ENCODE measurements at places on chromosomes 11 and 22.

- DNase-seq: no peak
Observed at GRCh38 chr11:12110714-12111548, 541 bp downstream of the MICAL2 start.

- no peak for DNase-seq
Observed at GRCh38 chr22:26672060-26672471, 14.7 kb downstream of the MIAT start.

- DNase-seq: peak; percentile 12
Observed at GRCh38 chr11:126891556-126892217, 108.9 kb downstream of the KIRREL3 start.

DNA sequence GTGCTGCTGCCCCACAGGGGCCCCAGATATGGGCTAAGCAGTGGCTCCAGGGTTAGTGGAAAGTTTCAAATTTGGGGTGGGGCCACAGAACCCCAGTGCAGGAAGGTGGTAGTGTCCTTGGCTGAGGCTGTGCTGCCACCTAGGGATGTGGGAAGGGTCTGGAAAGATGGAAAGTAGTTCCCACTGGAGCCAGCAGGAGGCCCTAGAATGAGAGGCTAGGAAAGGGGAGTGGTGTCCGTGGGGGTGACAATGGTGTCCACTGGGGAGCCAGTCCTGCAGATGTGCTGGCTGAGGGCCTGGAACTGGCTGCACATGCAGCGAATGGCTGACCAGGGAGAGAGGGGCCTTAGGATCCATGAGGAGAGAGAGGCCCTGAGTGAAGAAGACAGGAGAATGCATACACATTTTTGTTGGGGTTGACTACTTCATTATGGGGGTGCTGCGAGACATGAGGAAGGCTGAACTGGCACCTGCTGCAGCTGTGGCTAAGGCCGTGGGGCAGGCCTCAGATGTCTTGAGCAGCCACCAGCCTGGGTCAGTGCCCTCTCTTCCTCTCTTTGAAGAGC is 21.1 kb downstream of the RFPL3 start:
- no peak for DNase-seq

DNA sequence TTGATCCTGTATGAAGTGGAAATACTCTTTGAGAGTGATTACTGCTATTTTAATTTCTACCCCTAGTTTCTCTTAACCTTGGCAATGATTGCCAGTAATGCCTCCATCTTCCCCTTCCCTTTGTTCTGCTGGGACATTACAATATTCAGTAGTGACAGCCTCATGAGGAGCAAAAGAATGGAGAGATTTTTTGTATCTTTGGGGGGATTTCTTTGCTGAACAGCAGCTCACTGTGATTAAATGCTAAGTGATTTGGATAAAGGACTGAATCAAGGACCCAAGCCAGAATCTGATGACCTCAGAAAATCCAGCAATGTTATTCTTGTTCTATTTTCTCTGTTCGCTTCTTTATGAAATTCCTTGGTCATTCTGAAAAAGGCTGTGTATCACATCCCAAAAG is 7.0 kb upstream of the SLC1A2 start:
- no peak for DNase-seq

GRCh38 chr11:66084821-66085475 is 14.9 kb downstream of the PACS1 start:
- DNase-seq: no peak

GRCh38 chr11:120168960-120169681 is 31.2 kb upstream of the TRIM29 start:
- peak; percentile 51 for DNase-seq

- DNase-seq: no peak
Observed at GRCh38 chr11:69539416-69540117, 58.1 kb downstream of the LINC01488 start.

DNA sequence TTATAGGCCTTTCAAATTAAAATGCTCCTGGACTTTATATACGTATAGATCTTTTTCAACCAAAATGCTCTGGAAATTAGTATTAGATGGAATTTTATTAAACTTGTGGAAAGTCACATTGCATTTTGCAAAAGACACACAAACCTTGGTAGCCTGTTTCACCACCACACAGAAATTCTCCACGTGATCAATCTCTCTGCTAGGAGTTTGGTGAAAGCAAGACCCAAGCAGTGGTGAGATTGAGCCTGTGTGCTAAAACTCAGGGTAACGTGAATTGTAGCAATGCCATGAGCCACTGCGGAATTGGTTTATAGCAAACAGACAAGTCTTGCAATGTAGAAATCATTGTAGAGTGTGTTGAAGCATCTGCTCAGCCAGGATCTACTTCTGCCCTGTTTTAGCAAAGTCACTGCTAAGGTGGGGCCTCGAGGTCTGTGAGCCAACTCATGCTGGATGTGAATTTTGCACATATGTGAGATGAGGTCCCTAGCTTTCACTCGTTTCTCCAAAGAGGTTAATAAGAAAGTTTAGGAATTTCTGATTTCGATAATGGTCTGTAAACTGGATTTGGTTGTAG is 184.8 kb downstream of the DBX1 start:
- DNase-seq: no peak

DNA sequence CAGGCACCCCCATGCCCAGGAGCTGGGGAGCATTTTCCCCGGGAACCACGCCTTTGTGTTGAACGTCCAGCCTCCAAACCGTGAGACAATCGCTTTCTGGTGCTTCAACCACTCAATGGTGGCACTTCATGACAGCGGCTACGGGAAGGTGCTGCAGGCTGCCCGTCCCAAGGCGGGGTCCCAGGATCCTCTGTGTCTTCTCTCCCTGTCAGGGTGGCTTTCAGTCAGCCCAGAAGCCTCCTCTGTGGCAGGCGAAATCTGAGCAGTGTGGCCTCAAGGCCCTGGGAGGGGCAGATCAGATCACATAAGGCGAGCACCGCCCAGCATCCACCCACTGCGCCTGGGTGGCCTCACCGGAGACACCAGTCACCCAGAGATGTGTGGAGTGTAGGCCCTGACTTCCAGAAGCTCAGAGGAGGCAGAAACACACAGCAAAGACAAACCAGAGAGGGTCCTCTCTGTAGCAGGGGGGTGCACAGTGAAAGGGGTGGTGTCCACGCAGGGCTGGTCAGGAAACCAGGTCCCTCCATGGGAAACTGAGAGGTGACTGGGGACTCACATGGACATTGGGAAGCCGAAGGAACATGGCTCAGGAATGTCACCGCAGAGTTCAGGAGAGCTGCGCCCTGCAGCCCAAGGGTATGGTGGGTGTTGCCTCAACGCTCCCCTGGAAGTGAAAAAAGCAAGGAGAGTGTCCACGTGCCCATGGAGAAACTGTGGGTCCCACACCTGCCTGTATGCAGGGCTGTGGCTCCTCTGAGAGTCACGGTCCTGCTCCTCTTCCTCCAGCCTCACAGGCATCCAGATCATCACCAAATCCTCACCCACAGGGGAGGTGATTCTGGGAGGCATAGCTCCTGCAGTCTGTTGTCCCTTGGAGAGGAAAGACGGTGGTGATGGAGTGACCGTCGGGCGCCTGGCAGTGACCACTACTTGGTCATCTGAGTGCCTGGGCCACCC is 1420.7 kb downstream of the TBC1D22A start:
- DNase-seq: no peak

DNA sequence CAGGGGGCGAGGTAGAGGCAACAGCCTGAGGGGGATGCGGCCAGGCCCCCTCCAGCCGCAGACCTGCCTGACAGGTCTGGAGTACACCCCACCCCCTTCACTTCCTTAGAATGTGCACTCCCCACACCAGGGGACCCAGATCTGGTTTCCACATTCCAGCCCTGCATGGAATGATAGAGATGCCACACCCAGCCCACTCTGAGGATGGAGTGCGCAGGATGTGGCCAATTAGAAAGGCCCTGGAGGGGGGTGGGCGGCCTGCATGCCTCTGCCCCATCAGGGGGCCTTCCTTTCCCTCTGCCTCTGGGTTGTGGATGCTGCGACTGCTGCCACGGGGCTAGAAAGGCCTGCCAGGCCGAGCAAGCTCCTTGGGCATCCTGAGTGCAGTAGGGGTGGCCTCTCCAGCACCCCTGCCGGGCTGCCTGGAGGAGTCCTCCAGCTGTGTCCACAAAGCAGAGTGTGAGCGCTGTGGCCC is 28.2 kb upstream of the MGAT3 start:
- peak; percentile 8 for DNase-seq

- no peak for DNase-seq
Observed at GRCh38 chr11:36452961-36453360, 57.1 kb downstream of the TRAF6 start.

- peak; percentile 88 for DNase-seq
Observed at GRCh38 chr11:12287374-12288211, 89.8 kb upstream of the PARVA start.

- no peak for DNase-seq
Observed at GRCh38 chr11:60362241-60362640, 16.1 kb upstream of the MS4A7 start.

- DNase-seq: peak; percentile 71
Observed at GRCh38 chr11:12214751-12215150, 104.4 kb downstream of the MICAL2 start.

GRCh38 chr11:29368126-29368525 is 648.7 kb downstream of the KCNA4 start:
- DNase-seq: no peak

DNA sequence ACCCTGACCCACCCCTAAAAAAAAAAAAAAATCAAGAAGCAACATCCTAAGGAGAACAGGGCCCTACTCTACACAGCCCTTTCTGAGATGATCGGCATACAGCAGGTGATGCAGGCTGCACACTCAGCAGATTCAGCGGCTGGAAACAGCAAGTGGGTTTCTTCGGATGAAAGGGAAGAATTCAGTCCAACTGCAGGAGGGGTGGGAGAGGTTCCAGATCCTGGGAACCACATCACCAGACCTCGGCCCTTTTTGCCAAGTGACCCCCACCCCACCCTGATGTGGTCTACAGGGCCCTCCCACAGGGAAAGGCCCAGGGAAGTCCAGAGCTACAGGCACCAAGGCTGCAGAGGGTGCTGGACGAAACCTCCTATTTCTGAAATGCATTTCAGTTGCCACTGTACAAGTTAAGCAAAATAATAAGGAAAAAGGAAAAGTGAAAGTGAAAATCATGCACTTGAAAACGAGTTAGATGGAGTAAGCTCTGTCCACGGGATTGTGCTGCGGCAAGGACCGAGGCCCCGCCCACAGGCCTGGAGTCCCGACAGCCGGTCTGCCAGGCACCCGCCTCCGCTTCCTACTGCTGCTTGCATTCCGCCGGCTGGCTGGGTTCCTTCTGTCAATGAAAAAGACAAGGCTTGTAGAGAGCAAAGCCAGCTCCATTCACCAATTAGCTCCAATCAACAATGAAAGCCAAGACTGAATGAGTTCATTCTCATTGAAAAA is 16.0 kb upstream of the PHLDA2 start:
- peak; percentile 70 for DNase-seq

- DNase-seq: no peak
Observed at GRCh38 chr11:134385774-134386565, 26.1 kb downstream of the B3GAT1 start.

GRCh38 chr11:124760205-124760652 is 1.9 kb downstream of the ESAM start:
- DNase-seq: no peak

DNA sequence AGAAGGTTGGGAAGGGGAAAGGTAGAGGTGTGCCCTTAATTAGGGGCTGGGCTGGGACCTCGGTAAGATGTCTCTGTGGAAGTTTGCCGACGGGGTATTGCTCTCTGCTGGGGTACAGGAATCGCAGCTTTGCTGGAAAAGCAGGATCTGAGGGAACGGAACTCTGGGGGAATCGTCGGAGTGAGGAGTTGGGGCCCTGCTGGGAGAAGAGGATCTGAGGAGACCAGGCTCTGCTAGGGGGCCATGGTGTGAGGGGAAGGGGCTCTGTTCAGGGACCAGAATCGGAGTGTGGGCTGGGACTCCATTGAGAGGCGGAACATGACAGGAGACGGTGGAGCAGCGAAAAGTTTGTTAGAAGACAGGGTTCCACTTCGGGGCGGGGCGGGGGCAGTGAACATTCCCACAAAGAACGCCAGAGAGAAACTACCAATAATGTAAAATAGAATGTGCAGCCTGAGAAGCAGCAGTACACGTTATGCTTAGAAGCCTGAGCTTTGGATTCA is 456 bp downstream of the AAMDC start:
- DNase-seq: no peak

DNA sequence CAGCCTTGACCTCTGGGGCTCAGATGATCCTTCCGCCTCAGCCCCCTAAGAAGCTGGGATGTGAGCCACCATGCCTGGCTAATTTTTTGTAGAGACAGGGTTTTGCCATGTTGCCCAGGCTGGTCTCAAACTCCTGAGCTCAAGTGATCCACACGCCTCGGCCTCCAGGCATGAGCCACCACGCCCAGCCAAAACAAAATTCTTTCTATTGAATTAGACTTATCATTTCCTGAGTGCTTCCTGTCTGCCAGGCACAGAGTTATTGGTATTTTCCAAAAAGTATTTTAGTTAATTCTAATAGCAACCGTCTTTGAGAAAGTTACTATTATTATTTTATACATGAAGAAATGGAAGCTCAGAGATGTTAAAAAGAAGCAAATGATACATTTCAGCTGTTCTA is 61.4 kb upstream of the LMO2 start:
- no peak for DNase-seq

DNA sequence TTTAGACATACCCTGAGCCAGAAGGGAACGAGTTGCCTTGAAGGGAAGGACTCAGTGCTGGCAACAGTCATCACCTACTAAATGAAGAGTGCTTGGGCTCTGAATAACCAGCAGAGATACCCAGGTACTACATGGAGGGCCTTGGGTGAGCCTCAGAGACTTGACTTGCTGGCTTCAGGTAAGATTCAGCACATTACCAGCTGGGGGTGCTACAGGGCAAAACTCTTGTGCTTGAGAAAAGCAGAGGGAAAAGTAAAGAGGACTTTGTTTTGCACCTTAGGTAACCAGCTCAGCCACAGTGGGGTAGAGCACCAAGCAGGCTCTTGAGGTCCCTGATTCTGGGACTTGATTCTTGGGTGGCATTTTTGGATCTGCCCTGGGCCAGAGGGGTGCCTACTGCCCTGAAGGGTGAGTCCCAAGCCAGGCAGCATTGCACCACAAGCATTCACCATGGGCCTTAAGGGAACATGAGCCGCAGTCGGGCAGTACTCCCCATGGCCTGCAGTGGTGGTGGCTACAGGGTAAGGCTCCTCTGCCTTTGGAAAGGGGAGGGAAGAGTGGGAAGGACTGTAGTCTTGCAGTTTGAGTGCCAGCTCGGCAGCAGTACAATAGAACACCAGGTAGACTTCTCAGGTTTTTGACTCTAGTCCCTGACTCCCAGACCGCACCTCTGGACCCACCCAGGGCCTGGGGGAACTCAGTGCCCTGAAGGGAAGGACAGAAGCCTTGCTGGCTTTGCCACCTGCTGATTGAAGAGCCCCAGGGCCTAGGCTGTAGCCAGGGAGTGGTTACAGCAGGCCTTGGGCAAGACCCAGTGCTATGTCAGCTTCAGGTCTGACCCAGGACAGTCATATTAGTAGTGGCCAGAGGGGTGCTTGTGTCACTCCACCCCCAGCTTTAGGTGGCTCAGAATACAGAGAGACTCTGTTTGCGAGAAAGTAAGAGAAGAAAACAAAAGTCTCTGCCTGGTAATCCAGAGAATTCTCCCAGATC is 22.7 kb upstream of the PLEKHA7 start:
- no peak for DNase-seq
